ENCODE measurements at places on chromosomes 6 and 20. TPM values are rescaled to one million over a fixed set of nuclear protein-coding genes. Genes with fewer than 3 reads are reported as not detected.

The C20orf204 gene
- 0.92 TPM for total RNA-seq

The DDO gene
- 1.3 TPM for total RNA-seq

The CALHM6 gene
- 2.3 TPM for total RNA-seq

The DOK5 gene
- total RNA-seq = 20.7 TPM

The MEI4 gene
- not detected for total RNA-seq

Data from smooth muscle cell of bladder (primary cell).